ENCODE measurements at places on chromosomes 5 and 9.

GRCh38 chr5:115895821-115896220, 54.1 kb downstream of the AP3S1 start:
- no peak for DNase-seq

DNA sequence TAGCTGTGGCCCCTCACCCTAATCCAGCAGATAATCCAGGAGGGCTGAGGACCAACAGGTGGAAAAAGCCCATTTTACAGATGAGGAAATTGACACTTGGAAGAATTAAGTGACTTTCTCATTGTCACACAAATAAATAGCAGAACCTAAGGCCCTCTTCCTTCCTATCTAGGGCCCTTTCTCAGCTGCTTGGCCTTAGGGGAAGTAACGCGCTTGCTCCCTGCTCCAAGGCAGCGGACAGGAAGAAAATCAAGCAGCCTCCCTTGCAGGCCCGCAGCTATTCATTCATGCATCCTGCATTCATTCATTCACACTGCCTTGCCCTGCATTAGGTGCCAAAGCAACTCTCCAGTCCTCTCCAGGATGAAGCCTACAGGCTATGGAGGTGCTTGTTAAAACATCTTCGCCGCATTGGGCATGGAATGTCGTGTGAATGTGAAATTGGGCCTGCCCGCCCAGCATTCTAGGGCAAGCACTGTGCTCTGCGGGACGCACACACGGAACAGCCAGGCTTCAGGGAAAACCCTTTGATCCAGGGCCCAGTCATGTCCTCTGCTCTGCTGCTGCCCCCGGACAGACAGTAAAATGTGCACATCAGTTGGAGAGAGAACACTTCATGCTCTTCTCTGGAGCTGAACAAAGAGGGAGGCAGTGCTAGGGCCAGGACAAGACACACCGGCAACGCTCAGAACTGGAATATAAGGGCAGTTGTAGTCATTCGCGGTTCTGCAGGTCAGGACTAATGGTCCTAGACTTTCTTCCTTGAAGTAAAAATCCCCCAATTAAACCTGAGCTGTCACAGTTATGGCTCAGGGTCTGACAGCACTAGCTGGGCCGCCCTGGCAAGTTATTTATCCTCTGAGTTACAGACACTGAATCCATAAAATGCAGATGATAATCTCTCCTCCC, 166.0 kb downstream of the COL23A1 start:
- no peak for DNase-seq

- DNase-seq = no peak
These were observed 115.4 kb downstream of the KIF4B start for GRCh38 chr5:155128786-155129512.

- no peak for DNase-seq
These were observed 137.2 kb downstream of the PLCXD3 start for GRCh38 chr5:41373230-41373629.

- DNase-seq = no peak
These were observed 673.9 kb upstream of the RGMB start for GRCh38 chr5:98099448-98100105.

- no peak for DNase-seq
These were observed 806.9 kb upstream of the CDH9 start for GRCh38 chr5:27845248-27845647.

DNA sequence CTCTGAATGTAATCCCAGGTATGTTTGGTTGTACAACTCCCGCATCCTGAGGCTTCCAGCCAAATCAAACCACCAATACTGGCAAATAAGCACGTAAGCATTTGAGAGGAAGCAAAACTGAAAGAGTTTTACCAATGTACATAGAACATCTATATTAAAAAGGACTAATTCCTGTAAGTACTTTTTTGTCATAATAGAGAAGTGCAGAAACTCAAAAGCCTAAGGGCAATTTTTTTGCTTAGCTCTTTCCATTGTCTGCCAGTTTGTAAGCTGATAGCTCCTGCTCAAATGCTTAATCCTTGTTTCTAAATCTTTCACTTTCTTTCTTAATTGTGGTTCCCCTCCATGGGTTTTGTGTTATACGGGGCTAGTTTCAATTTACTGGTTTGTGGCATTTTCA, 1151.8 kb downstream of the CDH12 start:
- DNase-seq = no peak

DNA sequence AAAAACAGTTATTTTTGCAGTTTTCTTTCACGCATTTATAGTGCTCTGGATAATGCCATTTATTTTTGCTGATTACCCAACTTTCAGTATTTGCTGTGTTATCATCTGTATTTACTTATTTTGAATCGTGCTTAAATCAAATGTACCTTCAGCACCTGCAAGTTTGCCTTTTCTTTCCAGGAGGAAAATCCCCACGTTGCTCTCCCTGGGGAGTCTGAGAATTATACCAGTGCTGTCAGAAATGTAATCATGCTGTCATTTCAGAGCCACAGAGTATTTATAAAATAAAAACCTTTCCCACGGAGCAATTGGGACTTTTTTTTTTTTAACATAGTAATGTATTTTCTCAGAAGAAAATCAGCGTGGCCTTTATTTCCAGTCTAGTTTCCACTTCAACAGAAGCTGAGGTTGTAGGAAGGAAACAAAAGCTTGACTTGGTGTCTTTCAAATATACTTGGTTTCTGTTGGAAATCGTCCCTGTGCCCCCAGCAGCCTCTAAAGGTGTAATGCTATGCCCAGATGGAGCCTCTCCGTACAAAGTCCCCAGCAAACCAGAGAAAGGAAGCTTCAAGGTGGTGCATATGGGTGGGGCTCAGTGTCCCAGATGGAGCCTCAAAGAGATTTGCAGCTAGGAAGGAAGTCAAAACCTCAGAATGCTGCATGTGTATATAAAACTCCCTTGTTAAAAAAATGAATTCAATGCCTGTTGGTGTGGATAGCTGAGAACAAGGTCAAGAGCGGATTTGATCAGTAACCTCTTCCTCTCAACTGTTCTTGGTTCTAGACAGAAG, 2.1 kb downstream of the GPR150 start:
- no peak for DNase-seq

GRCh38 chr9:105672711-105673234, 10.5 kb downstream of the TAL2 start:
- DNase-seq = no peak

GRCh38 chr9:136175616-136176197, 29.2 kb downstream of the LHX3 start:
- DNase-seq = no peak

DNA sequence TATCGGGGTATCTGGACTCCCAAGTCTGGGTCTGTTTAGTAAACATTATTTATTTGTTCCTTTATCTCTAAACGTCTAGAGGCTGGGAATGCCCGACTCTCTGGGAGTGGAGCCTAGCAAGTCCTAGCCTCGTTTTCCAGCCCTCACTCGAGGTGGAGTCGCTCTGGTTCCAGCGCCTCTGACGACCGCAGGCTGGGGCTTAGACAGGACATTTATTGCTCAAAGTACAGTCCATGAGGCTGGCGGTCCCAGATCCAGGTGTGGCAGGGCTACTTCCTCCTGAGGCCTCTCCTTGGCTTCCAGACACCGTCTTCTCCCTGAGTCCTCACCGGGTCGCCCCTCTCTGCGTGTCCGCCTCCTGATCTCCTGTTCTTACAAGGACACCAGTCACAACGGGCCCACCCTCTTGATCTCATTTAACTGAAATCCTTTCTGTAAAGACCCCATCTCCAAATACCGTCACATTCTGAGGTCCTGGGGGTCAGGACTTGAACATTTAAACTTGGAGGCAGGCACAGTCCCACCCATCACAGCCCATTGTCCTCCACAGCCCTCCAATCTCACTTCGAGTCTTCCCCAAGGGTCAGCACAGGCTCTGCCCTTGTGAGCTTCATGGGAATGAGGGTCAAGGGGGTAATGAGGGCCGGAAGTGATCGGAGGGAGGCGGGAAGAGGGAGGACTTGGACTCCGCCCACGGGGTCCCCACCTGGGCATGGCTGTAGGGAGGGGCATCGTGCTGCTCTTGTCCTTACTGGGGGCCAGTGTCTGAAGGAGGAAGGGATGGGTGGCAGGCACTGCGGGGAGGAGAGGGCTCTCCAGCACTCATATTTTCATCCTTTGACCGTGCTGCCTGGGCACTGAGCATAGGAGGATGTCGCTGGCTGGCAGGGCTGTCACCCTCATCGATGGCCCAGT, 12.2 kb upstream of the CLPTM1L start:
- no peak for DNase-seq

- DNase-seq = no peak
These were observed 37.7 kb downstream of the NR2F1 start for GRCh38 chr5:93620487-93621326.

- DNase-seq = no peak
These were observed 25.1 kb downstream of the KLF4 start for GRCh38 chr9:107464516-107464915.

GRCh38 chr5:176994460-176995121, 12.0 kb downstream of the UIMC1 start:
- no peak for DNase-seq

- DNase-seq = no peak
These were observed 504.4 kb downstream of the TLE4 start for GRCh38 chr9:80076162-80076561.

DNA sequence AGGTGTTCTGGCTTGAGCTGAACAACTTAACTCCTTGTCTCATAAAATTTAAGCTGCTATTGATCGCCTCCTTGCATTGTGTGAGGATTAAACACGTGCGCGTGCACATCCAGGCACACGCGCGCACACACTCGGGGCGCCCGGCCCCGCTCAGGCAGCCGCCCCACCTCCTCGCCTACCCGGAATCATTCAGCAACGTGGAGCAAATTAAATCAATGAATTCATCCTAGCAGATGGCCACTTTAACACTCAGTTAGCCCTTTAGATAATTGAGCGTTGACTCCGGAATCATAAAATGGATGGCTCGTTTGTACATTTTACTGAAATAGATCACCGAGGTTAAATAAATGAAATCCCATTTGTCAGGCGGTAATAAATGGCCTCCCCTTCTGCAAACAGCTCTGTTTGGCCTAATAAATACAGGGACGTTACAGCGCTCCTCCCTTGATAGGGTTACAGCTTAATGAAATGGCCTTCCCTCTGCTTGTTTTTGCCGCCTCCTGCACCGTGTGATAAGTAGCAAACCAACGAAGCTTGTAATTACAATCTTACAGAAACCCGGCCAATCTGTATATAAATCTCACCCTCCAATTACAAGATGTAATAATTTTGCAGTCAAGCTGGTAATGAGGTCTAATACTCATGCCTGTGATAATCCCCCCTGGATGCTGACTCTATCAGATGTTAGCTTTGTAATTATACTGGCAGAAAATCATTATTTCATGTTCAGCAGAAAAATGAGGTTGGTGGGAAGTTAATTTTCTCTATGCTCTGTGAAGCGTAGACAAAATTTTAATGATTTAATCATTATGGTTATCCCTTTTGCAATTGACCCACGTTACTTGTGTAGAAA, 229.7 kb upstream of the IRX4 start:
- no peak for DNase-seq

DNA sequence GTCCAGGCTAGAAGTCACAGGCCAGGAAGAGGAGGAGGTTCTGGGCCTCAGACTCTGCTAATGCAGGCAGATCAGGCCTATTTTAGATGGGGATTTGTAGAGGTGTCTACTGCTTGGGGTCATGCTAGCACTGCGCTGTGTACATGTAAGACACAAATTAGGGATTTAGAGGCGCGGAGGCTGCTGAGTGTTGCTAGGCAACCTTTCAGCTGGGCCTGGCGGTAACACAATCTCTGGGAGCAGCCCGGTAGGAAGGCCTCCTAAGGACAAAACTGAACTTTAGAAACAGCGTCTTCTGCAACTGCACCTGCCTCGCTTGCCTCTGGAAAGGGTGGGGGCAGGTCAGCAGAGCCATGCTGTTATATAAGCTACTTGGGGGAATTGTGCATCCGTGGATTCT, 147.9 kb downstream of the MACROH2A1 start:
- peak; percentile 28 for DNase-seq

DNA sequence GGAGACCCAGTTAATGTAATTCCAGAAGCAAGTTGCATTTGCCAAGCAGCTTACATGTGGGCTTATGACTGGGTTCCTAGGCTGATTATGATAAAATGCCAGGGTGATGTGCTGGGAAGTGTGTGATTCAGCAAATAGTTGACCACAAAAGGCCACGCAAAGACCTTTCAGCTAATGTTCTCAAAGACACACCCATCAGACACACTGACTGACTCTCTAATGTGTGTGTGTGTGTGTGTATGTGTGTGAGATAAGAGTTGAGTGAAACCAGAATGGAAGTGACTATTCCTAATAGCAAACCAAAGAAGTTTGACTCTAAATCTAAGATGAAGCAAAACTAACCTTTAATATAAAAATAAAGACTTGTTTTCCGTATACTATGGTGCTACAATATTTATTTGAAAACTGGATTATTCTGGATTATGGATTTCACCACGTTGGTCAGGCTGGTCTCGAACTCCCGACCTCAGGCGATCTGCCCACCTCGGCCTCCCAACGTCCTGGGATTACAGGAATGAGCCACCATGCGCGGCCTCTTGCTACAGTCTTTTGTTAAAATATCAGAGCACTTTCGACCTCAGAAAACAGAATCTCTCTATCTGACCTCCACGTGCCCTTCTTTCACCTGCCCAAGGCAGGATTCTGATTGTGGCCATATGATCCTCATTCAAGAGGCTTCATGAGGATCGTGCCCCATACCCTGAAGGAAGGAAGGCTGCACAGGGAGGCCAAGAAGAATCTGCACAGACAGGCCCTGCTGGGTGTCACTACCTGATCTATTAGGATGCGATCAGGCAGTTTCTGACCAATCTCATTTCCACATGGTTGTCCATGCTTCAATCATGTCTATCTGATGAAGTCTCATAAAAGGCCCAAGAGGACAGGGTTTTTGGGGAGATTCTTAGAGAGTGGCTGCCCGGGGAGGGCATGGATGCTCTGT, 75.6 kb downstream of the USP20 start:
- no peak for DNase-seq

- DNase-seq = no peak
These were observed 15.7 kb downstream of the SLC31A1 start for GRCh38 chr9:113237026-113237425.

- no peak for DNase-seq
These were observed 6.9 kb downstream of the CAMK4 start for GRCh38 chr5:111231119-111231518.

GRCh38 chr5:4639946-4640345, 500.2 kb upstream of the ADAMTS16 start:
- DNase-seq = no peak

GRCh38 chr5:1116109-1116740, 4.4 kb upstream of the SLC12A7 start:
- DNase-seq = no peak

- no peak for DNase-seq
These were observed 39.6 kb upstream of the CSNK1G3 start for GRCh38 chr5:123472150-123472924.

- no peak for DNase-seq
These were observed 15.0 kb downstream of the PSMB7 start for GRCh38 chr9:124399968-124400940.

Data from gastrocnemius medialis (tissue), 4 donors.